ENCODE measurements at places on chromosomes 5 and 9. TPM values are rescaled to one million over a fixed set of nuclear protein-coding genes. Genes with fewer than 3 reads are reported as not detected.

Gene PTGS1
- not detected for total RNA-seq

Gene ARHGEF28
- not detected for total RNA-seq

Gene PCDHB16
- not detected for total RNA-seq

Gene FBXL7
- not detected for total RNA-seq

Gene LCN12
- total RNA-seq = 2.4 TPM

Gene ELOVL7
- not detected for total RNA-seq

Gene CATSPER3
- total RNA-seq = 0.39 TPM

Gene C1QTNF2
- total RNA-seq = not detected

Gene SLC36A3
- not detected for total RNA-seq

Gene SNAPC4
- 6.7 TPM for total RNA-seq

Gene DAB2
- not detected for total RNA-seq

Gene PCDHGB5
- not detected for total RNA-seq

Gene RXRA
- total RNA-seq = 13.7 TPM

Gene FAXDC2
- total RNA-seq = 0.28 TPM

Gene RLN1
- total RNA-seq = 0.78 TPM

Gene SETX
- 37.5 TPM for total RNA-seq

Gene LRRC26
- total RNA-seq = not detected

Gene TMC1
- total RNA-seq = not detected

Gene SLC35A4
- 14.8 TPM for total RNA-seq

Gene CFAP157
- total RNA-seq = 0.14 TPM

Gene NMUR2
- not detected for total RNA-seq

Gene LRRC70
- total RNA-seq = 3.5 TPM

Gene CDH9
- total RNA-seq = not detected

Gene SEMA5A
- total RNA-seq = 0.25 TPM

Gene FBP1
- total RNA-seq = 2.7 TPM

Gene SLC6A18
- total RNA-seq = not detected

Gene AFAP1L1
- 0.11 TPM for total RNA-seq

Gene SPINK6
- total RNA-seq = not detected
